CD4-positive, CD25-positive, alpha-beta regulatory T cell (primary cell): ENCODE measurements at places on chromosomes 16 and 17.

DNA sequence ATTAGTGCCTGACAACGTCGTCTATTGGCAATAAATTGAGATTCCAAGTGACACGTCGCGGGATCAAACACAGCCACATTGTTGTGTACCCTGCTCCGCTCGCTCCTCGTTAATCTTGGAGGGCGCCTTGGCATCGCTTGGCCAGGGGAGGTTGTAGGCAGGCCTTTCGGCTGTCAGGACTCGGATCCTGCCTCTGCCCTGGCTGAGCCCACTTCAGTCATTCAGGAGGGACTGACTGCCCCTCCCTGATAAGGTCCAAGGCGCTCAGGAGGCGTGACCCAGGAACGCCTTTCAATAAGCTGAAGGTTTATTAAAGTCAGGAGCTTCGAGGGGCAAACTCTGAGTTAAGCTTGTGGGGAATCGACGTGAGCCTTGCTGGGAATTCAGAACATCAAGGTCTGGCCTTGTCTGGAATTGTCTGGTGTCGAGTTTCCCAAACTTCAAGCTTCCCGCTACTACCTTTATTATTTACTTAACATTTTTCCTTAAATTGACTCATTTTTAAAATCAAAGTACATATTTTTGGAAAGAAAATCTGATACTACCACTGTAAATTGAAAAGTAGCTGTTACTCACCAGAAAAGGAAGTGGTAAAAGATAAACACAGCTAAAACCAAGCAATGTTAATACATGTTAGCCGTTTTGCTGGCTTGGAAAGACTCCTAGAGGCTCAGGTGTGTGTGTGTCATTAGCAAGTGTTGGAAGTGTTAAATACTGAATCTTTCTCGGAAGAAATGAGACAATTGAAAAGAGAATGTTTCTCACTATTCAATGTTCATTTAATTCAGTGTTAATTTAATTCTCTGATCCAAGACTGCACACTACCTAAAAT lies 5.3 kb upstream of the IRX3 start:
- DNase-seq, result no peak

DNA sequence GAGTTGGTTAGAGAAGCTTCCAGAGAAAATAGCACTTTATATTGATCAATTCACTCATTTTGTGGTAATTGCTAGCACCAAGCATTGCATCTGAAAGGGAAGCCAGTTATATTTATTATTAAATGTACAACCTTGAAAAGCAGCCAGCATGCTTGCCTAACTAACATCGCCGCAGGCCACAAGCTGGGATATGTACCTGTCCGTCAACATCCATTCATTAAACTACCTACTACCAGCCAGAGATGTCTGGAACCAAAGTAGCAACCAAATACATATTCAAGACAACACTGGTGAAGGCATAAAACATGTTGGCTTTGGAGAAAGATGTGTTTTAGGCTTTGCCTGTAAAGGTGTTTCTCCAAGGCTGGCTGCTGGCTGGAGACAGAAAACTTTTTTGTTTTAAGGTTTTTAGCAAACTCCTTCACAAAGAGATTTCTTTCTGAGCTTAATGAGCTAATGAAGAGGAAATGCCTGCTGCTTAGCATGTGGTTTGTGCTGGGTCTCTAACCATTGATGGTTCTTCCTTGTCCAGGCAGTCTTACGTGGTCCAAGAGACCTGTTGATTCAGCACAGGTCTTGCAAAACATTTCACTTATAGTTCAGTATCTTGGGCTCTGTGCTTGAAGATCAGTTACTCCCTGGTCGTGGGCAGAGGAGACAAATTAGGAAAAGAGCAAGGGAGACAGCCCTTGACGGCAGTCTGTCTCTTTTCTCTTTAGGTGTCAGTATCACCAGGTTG lies 3.1 kb downstream of the ITPRIPL2 start:
- no peak for DNase-seq

DNA sequence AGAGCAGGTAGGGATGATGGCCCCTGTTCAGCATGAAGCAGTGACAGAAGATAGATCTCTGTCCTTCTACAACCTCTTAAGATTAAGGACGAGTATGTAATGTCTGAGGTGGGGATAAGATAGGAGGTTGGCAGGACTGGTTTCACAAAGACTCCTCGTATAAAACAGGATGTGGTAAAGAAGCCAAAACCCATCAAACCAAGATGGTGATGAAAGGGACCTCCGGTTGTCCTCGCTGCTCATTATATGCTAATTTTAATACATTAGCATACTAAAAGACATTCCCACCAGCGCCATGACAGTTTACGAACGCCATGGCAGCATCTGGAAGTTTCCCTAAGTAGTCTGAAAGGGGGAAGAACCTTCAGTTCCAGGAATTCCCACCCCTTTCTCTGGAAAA lies 27.3 kb downstream of the MIS12 start:
- peak; percentile 73 for DNase-seq

- no peak for DNase-seq
These were observed 2.4 kb downstream of the RNF157 start for GRCh38 chr17:76237859-76238313.

- DNase-seq, result no peak
These were observed 8.6 kb downstream of the C16orf96 start for GRCh38 chr16:4564661-4565267.
